Gastroesophageal sphincter (tissue), 4 donors: ENCODE measurements at places on chromosomes 1 and 21.

- ATAC-seq, result peak; percentile 50
Observed at GRCh38 chr21:16794950-16795349, 717.9 kb upstream of the CXADR start.

DNA sequence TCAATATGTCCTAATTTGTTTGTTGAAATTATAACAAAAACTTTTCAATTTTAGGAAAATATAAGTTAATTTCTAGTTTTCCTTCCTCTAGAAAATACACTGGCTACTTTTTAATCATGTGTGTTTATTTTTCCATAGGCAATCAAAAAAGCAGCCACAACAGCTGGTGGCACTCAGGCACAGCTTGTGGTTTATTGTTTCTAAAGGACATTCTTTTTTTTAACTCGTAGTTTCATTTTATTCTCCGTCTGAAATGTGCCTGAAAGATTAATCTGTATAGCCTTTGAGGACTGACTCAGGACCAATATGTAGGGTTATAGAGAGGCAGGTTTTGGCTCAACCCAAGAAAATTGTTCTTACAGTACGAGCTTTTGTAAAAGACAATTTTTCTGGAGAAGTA lies 20.7 kb upstream of the STX12 start:
- no peak for ATAC-seq

- no peak for ATAC-seq
Observed at GRCh38 chr21:38950435-38951094, 144.8 kb downstream of the ETS2 start.

- ATAC-seq, result no peak
Observed at GRCh38 chr1:183831311-183831710, 26.4 kb downstream of the RGL1 start.

- ATAC-seq, result no peak
Observed at GRCh38 chr21:41801321-41802197, 34.7 kb upstream of the RIPK4 start.
